Calu3 (cell line): ENCODE measurements at places on chromosomes 13 and 19.
A peak's percentile ranks its signal among the peaks of the same experiment; 100 is the strongest.

- H3K27me3 ChIP-seq = no peaks in the 10 kb centered on the region
- H3K36me3 ChIP-seq = peaks cover 48% of the 10 kb centered on the region
- peak overlapping the region; percentile 37 for H3K27ac ChIP-seq
- peak overlapping the region; percentile 84 for H3K4me3 ChIP-seq
- H3K4me1 ChIP-seq = peaks cover 19% of the 10 kb centered on the region
- DNase-seq = no peak
Measured at GRCh38 chr19:57682226-57682766, 519 bp downstream of the ZNF551 start.

DNA sequence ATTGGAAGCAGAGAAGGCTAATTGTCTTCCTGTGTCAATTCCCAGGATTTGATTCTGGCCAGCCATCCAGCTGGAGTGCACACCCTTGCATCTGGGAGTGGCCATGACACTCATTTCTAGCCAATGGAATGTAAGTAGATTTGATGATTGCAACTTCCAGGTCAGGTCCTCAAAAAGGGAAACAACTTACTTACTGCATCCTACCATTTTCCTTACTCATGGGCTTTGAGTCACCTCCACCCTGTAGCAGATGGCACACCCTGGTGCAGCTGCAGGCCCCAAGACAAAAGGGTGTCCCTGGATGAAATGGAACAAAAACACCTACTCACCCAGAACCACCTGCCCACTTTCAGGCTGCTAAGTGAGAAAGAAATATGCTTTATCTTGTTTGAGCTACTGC, 27.3 kb upstream of the MPHOSPH8 start:
- H3K4me1 ChIP-seq = peaks cover 17% of the 10 kb centered on the region
- DNase-seq = no peak
- peaks cover 29% of the 10 kb centered on the region for H3K36me3 ChIP-seq
- no peaks in the 10 kb centered on the region for H3K27me3 ChIP-seq
- H3K27ac ChIP-seq = no peak overlapping the region

DNA sequence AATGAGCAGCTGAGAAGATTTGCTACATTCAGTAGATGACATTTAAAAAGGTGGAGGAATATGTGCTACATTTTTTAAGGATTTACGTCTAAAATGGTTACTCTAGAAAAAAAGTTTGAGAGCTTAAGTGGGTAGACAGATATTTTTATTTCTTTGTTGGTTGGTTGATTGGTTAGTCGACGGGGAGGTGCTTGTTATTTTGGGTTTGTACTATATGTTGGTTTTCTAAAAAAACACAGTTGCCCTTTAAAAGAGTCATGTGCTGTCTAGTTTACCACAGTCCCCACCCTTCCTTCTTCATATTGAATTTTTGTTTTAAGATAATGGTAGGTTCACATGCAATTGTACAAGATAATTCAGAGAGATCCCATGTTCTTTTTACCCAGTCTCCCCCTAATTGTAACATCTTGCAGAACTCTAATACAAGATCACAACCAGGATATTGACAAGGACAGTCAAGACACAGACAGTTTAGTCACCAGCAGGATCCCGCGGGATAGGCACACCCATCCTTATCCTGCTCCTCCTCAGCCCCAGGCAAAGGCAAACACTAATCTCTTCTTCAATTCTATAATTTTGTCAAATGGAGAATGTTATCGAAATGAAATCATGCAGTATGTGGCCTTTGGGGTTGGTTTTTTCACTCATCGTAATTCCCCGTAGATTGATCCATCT, 171.4 kb downstream of the FOXO1 start:
- no peaks in the 10 kb centered on the region for H3K36me3 ChIP-seq
- no peak for DNase-seq
- no peaks in the 10 kb centered on the region for H3K4me1 ChIP-seq

DNA sequence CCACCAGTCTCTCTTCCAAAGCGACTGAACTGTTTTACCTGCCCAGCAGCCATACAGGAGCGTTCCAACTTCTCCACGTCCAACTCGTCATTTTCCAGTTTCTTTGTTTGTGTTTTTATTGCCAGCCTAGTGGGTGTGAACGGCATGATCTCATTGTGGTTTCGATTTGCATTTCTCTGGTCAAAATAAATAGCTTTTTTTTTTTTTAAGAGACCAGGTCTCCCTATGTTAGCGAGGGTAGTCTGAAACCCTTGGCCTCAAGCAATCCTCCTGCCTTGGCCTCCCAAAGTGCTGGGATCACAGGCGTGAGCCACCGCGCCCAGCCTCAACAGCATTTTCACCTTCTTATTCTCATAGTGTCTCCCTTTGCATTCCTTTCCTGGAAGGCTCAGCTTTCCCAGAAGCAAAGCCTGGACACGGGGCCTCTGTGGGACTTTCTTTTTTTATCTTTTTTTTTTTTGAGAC, 4.2 kb upstream of the JSRP1 start:
- no peaks in the 10 kb centered on the region for H3K4me1 ChIP-seq
- no peaks in the 10 kb centered on the region for H3K27me3 ChIP-seq
- DNase-seq = no peak
- no peaks in the 10 kb centered on the region for H3K36me3 ChIP-seq
- no peak overlapping the region for H3K4me3 ChIP-seq

DNA sequence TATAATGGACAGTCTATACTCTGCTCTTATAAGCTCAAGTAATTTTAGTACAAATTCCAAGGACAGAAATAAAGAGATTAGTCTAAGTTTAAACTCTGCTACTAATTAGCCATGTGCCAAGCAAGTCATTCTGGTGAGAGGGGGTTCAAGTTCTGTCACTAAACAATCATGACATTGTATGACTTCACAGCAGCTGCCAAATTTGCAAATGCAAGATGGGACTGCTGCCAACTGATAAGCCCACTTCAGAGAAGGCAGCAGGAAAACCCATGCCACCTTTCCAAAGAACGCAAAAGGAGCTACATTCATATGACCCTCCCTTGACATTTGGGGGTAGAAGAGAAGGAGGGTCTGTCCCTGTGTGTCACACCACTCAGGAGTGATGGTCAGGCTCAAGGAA, 60.7 kb upstream of the RFXAP start:
- peaks cover 29% of the 10 kb centered on the region for H3K4me1 ChIP-seq
- peak overlapping the region; percentile 52 for H3K27ac ChIP-seq
- H3K27me3 ChIP-seq = no peaks in the 10 kb centered on the region
- no peaks in the 10 kb centered on the region for H3K36me3 ChIP-seq
- DNase-seq = peak; percentile 73
- peak overlapping the region; percentile 18 for H3K4me3 ChIP-seq

DNA sequence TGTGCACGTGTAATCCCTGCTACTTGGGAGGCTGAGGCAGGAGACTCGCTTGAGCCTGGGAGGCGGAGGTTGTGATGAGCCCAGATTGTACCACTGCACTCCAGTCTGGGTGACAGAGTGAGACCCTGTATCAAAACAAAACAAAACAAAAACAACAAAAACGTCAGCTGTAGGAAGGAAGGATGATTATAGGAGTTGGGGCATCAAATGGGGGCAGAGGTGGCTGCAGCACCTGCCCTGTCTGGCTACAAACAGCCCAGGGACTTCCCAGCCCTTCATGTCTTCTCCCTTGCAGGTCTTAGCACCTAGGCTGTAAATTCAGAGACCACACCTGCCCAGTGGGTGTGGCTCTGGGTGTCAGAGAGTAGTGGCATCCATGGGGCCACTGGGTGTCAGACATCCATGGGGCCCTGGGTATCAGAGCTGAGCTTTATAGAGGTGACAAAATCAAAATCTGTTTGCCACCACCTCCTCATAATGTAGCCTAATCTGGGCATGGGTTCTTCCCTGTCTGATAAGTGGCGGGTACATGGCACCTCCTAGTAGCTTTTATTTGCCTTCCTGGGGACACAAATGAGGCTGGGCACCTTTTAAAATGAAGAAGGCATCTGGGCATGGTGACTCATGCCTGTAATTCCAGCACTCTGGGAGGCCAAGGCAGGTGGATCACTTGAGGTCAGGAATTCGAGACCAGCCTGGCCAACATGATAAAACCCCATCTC, 4.7 kb upstream of the B3GNT3 start:
- no peaks in the 10 kb centered on the region for H3K27me3 ChIP-seq
- no peak for DNase-seq
- H3K4me3 ChIP-seq = no peak overlapping the region
- peaks cover 15% of the 10 kb centered on the region for H3K36me3 ChIP-seq
- H3K4me1 ChIP-seq = peaks cover 29% of the 10 kb centered on the region
